ACHN (cell line): ENCODE measurements at places on chromosomes 1 and 21.

GRCh38 chr21:46559291-46559983 lies 45.4 kb downstream of the S100B start:
- DNase-seq, result no peak

- peak; percentile 8 for DNase-seq
Measured at GRCh38 chr1:33634806-33635205, 162.4 kb downstream of the ZSCAN20 start.

GRCh38 chr1:28761189-28761588 lies 24.4 kb downstream of the YTHDF2 start:
- no peak for DNase-seq

DNA sequence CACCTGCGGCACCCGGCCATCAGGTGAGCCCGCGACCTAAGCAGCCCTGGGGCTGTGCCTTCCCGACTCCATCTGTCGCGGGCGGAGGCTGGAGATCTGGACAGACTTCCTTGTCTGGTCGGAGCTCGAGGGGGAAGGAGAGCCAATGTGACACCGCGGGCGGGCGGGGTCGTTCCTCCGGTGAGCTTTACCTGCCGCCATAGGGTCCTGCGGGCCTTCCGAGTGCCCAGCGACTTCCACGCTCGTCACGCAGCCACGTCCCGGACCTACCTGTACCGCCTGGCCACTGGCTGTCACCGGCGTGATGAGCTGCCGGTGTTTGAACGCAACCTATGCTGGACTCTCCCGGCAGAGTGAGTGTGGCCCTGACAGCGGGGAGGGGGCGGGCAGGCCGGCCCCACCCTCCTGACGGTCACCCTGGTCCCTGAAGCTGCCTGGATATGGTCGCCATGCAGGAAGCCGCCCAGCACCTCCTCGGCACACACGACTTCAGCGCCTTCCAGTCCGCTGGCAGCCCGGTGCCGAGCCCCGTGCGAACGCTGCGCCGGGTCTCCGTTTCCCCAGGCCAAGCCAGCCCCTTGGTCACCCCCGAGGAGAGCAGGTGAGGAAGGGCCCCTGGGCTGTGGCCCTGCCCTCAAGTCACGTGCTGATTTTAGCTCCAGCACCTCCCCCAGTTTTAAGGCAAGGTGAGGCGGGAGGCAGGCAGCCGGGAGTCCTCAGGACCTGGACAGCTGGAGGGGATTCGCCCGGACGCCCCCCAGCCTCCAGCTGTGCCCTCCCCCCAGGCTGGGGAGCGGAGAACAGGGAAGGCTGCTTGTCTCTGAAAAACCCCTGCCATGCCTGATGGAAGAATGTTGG lies 1.1 kb downstream of the PUSL1 start:
- no peak for DNase-seq

GRCh38 chr1:159040206-159040605 lies 30.5 kb downstream of the IFI16 start:
- DNase-seq, result no peak

GRCh38 chr1:236132420-236133046 lies 9.8 kb upstream of the GPR137B start:
- no peak for DNase-seq

GRCh38 chr1:21677168-21677567 lies 8.0 kb upstream of the RAP1GAP start:
- no peak for DNase-seq

- peak; percentile 12 for DNase-seq
Measured at GRCh38 chr1:89633800-89634625, 1.1 kb downstream of the LRRC8C start.

DNA sequence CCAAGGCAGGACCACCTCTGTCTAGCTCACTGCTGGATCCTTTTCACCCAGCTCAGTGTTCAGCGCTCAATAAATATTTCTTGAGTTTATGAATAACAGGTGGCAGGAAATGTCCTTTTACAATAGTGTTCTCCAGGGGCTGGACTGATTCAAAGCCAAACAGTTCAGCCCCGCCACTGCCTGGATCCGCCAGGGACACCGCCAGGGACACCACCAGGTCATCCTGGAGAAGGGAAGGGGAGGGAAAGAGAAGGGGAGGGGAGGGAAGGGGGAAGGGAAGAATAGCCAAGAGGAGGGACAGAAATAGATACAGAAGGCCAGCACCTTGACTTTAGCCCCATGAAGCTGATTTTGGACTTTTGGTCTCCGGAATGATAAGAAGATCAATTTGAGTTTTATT lies 255.6 kb downstream of the GRIK3 start:
- no peak for DNase-seq

DNA sequence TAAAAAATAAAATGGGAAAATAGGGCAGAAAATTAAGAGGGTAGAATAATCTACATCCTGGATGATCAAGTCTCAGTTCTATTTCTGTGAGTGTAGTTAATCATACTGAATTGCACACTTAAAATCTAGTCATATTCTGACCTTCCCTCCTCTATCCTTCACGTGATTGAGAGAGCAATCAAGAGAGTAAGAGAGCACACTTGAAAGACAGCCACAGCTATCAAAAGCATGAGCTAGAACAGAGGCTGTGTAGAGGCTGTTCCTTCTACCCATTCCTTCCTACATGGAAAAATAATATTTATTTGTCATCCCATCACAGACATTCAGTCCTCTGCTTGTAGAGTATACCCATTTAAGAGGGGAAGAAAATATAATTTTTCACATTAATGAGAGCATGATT lies 52.4 kb downstream of the PHC2 start:
- no peak for DNase-seq
